GM10248 (cell line): ENCODE measurements at places on chromosomes 5 and 9.

- DNase-seq, result no peak
Observed at GRCh38 chr5:17329571-17329970, 112.1 kb downstream of the BASP1 start.

GRCh38 chr5:16461782-16462181 lies 3.8 kb downstream of the ZNF622 start:
- no peak for DNase-seq

- no peak for DNase-seq
Observed at GRCh38 chr9:68500457-68501381, 40.0 kb downstream of the TMEM252 start.

DNA sequence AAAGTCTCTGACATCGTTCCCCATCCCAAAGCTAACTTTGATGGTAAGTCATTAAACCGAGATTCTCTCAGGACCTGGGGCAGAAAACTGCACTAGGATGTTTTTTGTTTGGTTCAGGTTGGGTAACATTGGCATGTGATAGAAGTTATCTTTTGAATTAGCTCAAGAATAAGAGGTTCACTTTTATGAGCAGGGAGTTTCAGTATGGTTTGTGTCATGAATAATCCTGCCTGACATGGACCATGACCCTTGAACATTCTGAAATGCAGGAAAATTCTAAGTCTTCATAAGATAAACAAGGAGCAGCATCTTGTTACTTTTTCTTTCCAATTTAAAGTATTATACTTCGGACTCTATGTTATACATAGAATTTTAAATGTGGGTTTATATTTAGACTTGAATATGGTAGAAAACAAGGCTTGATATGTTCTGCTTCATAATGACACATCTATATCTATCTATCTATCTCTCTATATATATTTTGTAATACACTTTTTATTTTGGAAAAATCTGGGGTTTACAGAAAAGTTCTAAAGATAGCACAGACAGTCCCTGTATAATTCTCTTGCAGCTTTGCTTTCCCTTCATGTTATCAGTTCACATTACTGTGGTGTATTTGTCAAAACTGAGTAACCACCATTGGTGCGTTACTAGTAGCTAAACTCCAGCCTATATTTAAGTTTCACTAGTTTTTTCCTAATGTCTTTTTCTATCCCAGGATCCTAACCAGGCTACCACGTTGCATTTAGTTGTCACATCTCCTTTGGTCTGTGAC lies 102.7 kb upstream of the TAF11L2 start:
- DNase-seq, result no peak

GRCh38 chr5:135225856-135226560 lies 173.0 kb downstream of the MACROH2A1 start:
- no peak for DNase-seq

- no peak for DNase-seq
Observed at GRCh38 chr9:85276741-85277140, 465.0 kb downstream of the AGTPBP1 start.

GRCh38 chr9:127214421-127215267 lies 49.9 kb upstream of the GARNL3 start:
- peak; percentile 82 for DNase-seq

DNA sequence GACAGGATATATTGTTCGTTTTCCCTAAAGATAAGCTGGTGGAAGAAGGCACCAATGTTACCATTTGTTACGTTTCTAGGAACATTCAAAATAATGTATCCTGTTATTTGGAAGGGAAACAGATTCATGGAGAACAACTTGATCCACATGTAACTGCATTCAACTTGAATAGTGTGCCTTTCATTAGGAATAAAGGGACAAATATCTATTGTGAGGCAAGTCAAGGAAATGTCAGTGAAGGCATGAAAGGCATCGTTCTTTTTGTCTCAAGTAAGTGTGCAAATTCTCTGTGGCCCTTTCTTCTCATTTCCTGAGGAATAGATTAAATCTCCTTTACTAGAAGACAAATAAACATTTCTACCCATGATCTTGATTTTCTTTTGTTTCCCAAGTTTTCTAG lies 38.0 kb downstream of the OSMR start:
- no peak for DNase-seq

GRCh38 chr9:20271096-20271495 lies 351.2 kb downstream of the MLLT3 start:
- no peak for DNase-seq

- DNase-seq, result no peak
Observed at GRCh38 chr9:132184124-132184523, 22.3 kb downstream of the NTNG2 start.

GRCh38 chr5:136197462-136198142 lies 4.6 kb upstream of the SMIM32 start:
- DNase-seq, result peak; percentile 4
